Activated CD4-positive, alpha-beta T cell treated with anti-CD3 and anti-CD28 coated beads, Interleukin-2, amount 10 ng/mL, durations not matched to agents 24 days and 14 days (primary cell): ENCODE measurements at places on chromosomes 2 and 18. TPM values are rescaled to one million over a fixed set of nuclear protein-coding genes. Genes with fewer than 3 reads are reported as not detected.

GRCh38 chr2:225091336-225091735 is 49.1 kb upstream of the DOCK10 start:
- DNase-seq: no peak
- H3K4me1 ChIP-seq: peaks cover 2% of the 10 kb centered on the region
- no peak overlapping the region for H3K4me3 ChIP-seq
- peaks cover 21% of the 10 kb centered on the region for H3K27me3 ChIP-seq
- no peaks in the 10 kb centered on the region for H3K36me3 ChIP-seq
- H3K27ac ChIP-seq: no peak overlapping the region

- H3K27me3 ChIP-seq: peaks cover 67% of the 10 kb centered on the region
- H3K27ac ChIP-seq: no peak overlapping the region
- DNase-seq: no peak
These were observed 868 bp upstream of the PKDCC start for GRCh38 chr2:42046819-42047487.

GRCh38 chr18:38709122-38709521 is 1143.5 kb upstream of the CELF4 start:
- DNase-seq: no peak
- H3K27ac ChIP-seq: no peak overlapping the region
- H3K4me3 ChIP-seq: no peak overlapping the region
- H3K36me3 ChIP-seq: no peaks in the 10 kb centered on the region
- H3K4me1 ChIP-seq: no peaks in the 10 kb centered on the region

DNA sequence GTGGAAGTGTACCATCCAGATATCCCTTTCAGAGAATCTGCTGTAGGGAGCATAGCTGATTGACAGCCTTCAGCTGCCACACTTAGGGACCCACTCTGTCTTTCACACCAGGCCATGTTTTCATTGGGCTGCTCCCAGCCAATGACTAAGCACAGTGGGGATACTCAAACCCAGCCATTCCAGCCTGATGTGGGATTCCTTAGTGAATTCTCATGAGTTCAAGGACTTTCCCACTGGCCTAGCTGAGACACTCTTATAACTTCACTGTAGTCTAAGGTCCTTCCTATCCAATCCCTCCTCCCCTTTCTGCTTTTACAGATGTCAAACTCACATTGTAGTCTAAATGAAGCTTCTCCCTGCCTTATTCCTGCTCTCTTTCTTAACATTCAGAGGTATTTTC is 201.2 kb downstream of the PIK3C3 start:
- DNase-seq: no peak
- H3K27me3 ChIP-seq: peaks cover 4% of the 10 kb centered on the region
- H3K36me3 ChIP-seq: no peaks in the 10 kb centered on the region

DNA sequence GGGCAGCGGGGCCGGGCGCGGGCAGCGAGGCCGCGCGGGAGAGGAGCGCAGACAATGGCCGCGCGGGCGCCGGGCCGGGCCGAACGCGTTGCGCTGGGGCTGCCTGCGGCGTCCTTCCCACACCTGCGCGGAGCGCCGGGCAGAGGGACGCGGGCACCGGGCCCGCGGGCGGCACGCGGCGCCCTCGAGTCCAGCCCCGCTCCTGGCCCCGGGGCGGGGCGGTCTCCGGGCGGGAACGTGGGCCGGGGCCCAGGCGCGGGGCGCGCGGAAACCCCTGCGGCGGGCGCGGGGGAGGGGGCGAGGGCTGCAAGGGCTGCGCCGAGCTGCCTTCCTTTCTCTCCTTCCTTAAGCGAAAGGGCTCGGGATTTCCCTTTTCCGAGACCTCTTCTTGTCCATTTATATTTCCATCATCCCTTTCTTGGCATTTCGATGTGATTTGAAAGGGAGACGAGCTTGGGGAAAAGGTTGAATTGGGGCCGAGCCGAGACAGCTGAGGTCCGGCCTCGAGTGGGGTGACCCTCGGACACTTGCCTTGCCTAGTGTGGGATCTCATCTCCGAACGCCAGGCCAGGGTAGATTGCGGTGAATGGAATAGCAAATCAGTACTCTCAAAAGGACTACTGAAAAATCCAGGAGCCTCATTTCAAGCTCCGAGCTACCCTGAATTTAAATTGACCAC is 676 bp downstream of the KLHL23 start:
- peak overlapping the region; percentile 45 for H3K27ac ChIP-seq
- H3K27me3 ChIP-seq: peaks cover 43% of the 10 kb centered on the region
- H3K4me1 ChIP-seq: peaks cover 16% of the 10 kb centered on the region
- H3K36me3 ChIP-seq: no peaks in the 10 kb centered on the region
- peak; percentile 74 for DNase-seq

GRCh38 chr18:2050702-2051201 is 520.6 kb downstream of the METTL4 start:
- no peak overlapping the region for H3K27ac ChIP-seq
- no peak overlapping the region for H3K4me3 ChIP-seq
- no peak for DNase-seq
- no peaks in the 10 kb centered on the region for H3K27me3 ChIP-seq

- no peaks in the 10 kb centered on the region for H3K36me3 ChIP-seq
- no peaks in the 10 kb centered on the region for H3K27me3 ChIP-seq
- no peak overlapping the region for H3K27ac ChIP-seq
- H3K4me3 ChIP-seq: no peak overlapping the region
- DNase-seq: no peak
- H3K4me1 ChIP-seq: no peaks in the 10 kb centered on the region
These were observed 405.1 kb upstream of the CWC22 start for GRCh38 chr2:180412219-180412618.

DNA sequence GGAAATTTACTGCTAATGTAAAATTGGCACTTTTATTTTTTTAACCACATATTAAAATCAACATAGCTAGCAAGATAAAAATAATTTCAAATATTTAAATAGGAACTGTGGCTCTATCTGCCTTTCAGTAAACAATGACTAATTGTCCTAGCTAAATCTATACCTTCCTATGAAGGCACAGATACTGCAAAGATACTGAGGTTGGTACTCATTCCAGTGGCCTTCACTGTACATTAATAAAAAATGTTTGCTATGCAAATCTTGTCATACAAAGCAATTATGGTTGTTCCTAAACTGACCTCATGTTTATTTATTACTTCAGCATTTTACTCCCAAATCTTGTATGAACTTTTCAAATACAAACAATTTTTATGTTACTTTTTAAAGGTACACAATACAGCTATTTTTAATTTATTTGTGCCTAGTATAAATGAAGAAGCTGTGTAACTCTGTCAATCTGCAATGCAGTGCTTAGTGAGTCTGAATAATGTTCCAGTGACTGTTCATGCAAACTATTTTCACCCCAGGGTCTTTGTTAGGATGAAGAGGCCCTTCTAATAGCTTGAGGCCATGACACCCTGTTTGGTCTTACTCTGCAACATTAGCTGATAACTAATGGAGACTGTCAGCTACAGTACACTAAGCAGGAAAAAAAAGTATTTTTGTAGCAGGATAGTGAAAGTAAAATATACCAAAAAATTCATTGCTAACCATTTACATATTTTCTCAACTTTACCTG is 9.3 kb upstream of the ERBB4 start:
- no peak overlapping the region for H3K27ac ChIP-seq
- H3K4me3 ChIP-seq: no peak overlapping the region
- DNase-seq: no peak

DNA sequence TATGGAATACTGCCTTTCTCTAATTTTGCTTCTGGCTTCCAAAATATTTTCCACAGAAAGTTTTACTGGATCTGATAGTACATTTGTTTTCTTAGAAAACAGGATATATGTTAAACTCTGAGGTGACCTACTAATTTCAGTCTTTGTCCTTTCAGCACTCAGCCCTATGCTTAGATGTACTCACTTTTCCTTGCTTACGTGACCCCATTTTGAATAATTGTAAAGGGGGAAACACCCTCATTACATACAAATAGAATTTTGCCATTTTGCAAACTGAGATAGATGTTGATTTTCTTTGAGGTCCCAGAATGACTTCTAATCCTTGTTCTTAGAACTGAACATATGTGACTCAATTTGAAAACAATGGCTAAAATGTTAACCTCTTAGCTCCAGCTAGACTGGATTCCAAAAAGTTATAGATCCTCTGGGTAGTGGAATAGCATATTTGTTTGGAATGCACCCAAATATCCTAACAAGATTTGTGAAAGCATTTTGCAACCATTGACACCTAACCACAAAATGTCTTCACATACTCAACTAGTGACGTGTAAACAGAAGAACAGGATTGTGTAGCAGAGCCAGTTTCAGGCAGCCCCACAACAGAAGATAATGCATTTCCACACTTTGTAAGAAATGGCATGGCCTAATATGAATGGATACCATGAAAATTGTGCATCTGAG is 44.8 kb upstream of the EHBP1 start:
- H3K27me3 ChIP-seq: peaks cover 7% of the 10 kb centered on the region
- H3K4me3 ChIP-seq: no peak overlapping the region
- DNase-seq: no peak
- H3K27ac ChIP-seq: no peak overlapping the region
- no peaks in the 10 kb centered on the region for H3K36me3 ChIP-seq
- H3K4me1 ChIP-seq: no peaks in the 10 kb centered on the region

DNA sequence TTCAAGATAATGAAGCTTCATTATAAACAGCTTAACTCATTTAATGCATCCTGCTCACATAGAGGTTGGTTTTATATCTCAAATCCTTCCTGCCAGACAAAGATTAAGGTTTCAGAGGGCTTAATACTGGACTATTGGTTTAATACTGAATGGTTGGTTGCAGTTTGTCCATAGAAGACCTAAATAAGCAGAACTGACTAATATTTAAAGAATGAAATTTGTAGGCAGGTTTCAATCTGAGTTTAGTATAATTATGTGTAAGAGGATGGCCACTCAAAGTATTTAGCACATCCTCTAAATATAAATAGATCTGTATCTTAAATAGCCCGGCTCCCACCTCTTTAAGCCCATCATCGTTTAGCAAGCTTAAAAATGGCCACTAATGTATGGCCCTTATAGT is 92.5 kb downstream of the EPB41L5 start:
- no peak overlapping the region for H3K27ac ChIP-seq
- peaks cover 14% of the 10 kb centered on the region for H3K27me3 ChIP-seq
- H3K4me1 ChIP-seq: peaks cover 17% of the 10 kb centered on the region

DNA sequence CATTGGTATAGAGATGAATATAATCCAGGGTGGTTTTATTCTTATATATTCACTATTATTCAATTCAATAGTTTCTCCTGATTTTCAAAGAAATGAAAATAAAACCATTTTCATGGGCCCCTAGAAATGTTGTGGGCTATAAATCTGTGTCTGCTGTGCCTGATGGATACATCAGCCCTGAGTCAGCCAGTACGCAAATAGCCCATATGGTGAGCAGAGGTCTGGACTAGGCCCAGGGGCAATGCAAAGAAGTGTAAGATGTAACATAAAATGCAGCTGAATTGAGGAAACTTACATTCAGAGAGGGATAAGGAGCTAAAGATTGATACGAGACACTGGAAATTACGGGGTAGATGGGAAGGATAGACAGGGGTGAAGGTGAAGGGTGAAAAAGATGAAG is 122.5 kb downstream of the MAIP1 start:
- no peaks in the 10 kb centered on the region for H3K4me1 ChIP-seq
- no peak overlapping the region for H3K4me3 ChIP-seq

DNA sequence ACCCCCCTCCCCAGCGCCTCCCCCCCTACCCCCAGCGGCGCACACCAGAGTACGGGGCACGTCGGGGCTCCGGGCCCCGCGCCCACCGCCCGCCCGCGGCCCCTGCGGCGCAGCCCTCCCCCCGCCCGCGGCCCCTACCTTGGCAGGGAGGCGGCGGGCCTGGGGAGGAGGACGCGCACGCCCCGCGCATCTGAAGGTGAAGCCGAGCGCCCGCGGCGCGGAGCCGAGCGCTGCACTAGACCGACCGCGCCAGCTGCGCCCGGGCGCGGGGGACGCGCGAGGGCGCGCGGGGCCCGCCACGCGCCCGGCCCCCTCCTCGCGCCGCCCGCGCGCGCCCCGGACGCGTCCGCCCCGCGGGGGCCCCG is at the start of gene ZNF516:
ZNF516 (minus strand) TSS at position 237 of the 365 bp plus-strand sequence. CDS start 52,188 bp downstream, outside the sequence.
- peaks cover 72% of the 10 kb centered on the region for H3K27me3 ChIP-seq
- peak within 1 kb of the TSS; percentile 67 for H3K27ac ChIP-seq
- H3K4me3 ChIP-seq: peak within 1 kb of the TSS; percentile 97
- peak; percentile 67 for DNase-seq
- peaks cover 31% of the 10 kb centered on the region for H3K4me1 ChIP-seq
- H3K36me3 ChIP-seq: peaks cover 6% of the 10 kb centered on the region

- H3K4me3 ChIP-seq: no peak overlapping the region
- H3K27ac ChIP-seq: no peak overlapping the region
- H3K27me3 ChIP-seq: peaks cover under 1% of the 10 kb centered on the region
These were observed 12.3 kb upstream of the AGXT start for GRCh38 chr2:240856151-240856980.

- no peaks in the 10 kb centered on the region for H3K4me1 ChIP-seq
- H3K27ac ChIP-seq: no peak overlapping the region
- no peak for DNase-seq
These were observed 70.4 kb downstream of the MRO start for GRCh38 chr18:50749421-50749820.

DNA sequence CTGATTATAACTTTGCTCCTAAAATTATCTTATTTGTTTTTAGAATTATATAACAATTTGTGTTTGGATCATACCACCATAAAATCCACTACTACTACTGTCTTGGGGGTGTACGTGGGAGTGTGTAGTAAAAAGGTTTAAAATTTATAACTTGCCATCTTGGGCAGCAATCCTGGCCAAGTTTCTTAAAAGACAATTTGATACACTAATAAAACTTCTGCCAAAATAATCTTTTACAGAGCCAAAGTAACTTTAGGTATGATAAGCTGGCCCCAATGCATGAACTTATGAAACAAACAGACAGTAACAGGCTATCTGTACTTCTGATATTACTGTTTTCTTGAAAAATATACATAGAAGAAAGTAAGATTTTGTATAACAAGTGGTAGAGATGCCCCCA is 11.3 kb upstream of the UBE2E3 start:
- H3K4me3 ChIP-seq: no peak overlapping the region
- DNase-seq: no peak
- H3K27ac ChIP-seq: no peak overlapping the region
- H3K27me3 ChIP-seq: peaks cover 49% of the 10 kb centered on the region
- no peaks in the 10 kb centered on the region for H3K4me1 ChIP-seq

- peaks cover 33% of the 10 kb centered on the region for H3K36me3 ChIP-seq
- peaks cover 5% of the 10 kb centered on the region for H3K27me3 ChIP-seq
- H3K27ac ChIP-seq: no peak overlapping the region
- DNase-seq: no peak
These were observed 7.4 kb downstream of the CXCR4 start for GRCh38 chr2:136110526-136110925.

GRCh38 chr2:220263300-220263699 is 635.9 kb downstream of the SLC4A3 start:
- no peaks in the 10 kb centered on the region for H3K27me3 ChIP-seq
- H3K27ac ChIP-seq: no peak overlapping the region
- no peak for DNase-seq
- H3K4me1 ChIP-seq: no peaks in the 10 kb centered on the region
- H3K36me3 ChIP-seq: no peaks in the 10 kb centered on the region

GRCh38 chr2:39375917-39376316 is 61.2 kb downstream of the MAP4K3 start:
- DNase-seq: no peak
- no peak overlapping the region for H3K4me3 ChIP-seq
- peaks cover 23% of the 10 kb centered on the region for H3K4me1 ChIP-seq
- peak overlapping the region; percentile 23 for H3K27ac ChIP-seq
- no peaks in the 10 kb centered on the region for H3K27me3 ChIP-seq

MYO3B gene
- 0.95 and 1.5 TPM in 2 replicates for total RNA-seq

THSD7B gene
- not detected in 2 replicates for total RNA-seq

NCKAP1 gene
- 14.5 TPM in 2 replicates for total RNA-seq

MC5R gene
- not detected in 2 replicates for total RNA-seq

TBR1 gene
- total RNA-seq: 0.16 TPM in 1 of 2 replicates, not detected in the other

PRADC1 gene
- total RNA-seq: 14.8 and 15.9 TPM in 2 replicates

PRKAG3 gene
- total RNA-seq: not detected in 2 replicates

WDR35 gene
- total RNA-seq: 8.1 and 9.0 TPM in 2 replicates

ELOA2 gene
- not detected in 2 replicates for total RNA-seq

NAT8 gene
- not detected in 2 replicates for total RNA-seq

PREPL gene
- total RNA-seq: 32.7 and 33.3 TPM in 2 replicates

TRPM8 gene
- not detected in 2 replicates for total RNA-seq

AAMP gene
- total RNA-seq: 85.3 and 89.0 TPM in 2 replicates
